ENCODE measurements at places on chromosomes 5 and 9.

DNA sequence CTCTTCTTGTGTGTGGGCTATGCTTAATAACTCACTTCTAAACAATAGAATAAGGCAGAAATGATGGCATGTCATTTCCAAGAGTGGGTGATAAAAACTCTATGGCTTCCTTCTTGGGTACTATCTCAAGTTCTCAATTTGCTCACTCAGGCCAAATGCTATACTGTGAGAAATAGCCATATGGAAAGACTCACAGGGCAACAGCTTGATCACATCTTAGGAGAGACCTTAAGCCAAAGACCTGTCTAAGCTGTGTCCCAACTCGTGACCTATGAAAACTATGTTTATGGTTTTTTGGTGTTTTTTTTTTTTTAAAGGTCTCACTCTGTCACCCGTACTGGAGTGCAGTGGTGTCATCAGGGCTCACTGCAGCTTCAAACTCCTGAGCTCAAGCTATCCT is 2.1 kb upstream of the UIMC1 start:
- no peak for DNase-seq

DNA sequence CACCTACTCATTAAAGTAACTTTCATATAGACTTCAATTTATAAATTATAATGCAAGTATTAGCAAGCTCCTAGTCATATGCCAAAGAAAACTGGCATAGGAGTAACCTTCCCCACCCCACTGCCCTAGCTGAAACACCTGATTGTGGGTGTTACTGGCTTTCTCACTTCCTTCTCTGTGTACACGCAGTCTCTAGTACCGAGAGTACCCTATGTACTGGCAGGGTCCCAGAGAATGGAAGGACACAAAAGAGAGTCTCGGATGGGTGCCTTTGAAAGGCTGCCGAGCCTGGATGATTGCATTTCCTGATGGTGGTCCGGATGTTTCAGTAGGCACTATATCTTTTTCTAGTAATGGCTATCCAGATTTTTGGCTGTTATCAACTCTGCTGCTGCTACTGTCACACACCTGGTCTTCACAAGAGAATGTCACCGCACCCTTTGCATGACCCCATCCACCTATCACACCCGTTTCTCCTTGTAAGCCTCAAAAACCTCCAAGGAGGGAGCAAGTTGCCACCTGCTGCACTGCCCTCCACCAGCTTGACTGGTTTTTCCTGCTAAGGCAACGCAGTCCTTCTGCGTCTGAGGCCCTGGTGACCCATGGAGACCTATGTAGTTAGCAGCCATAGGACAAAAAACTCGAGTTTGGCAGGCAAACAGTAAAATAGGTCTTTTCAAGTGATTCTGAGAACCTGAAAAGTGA is 53.8 kb upstream of the CLINT1 start:
- DNase-seq = no peak

DNA sequence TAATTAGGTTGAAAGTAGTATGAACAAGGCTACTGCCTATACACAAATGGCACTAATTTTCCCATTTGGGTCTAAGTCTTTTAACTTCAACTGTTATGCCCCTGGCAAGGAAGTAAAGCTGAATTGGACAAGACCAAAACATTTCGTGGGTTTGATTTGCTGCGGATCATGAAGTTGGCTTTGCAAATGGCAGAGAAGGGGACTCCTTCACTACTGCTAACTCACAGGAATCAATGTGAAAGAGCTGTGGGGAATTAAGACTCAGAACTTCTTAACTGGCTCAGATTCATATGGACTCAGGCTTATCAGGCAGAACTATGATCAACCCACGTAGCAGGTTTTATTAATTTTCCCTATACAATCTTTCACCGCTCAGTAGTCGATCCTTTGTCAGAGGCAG is 73.8 kb upstream of the IFNE start:
- no peak for DNase-seq

- DNase-seq = no peak
These were observed 395.4 kb downstream of the ARRDC3 start for GRCh38 chr5:90987726-90988125.

- no peak for DNase-seq
These were observed 60.5 kb downstream of the TNFSF8 start for GRCh38 chr9:114869845-114870244.

DNA sequence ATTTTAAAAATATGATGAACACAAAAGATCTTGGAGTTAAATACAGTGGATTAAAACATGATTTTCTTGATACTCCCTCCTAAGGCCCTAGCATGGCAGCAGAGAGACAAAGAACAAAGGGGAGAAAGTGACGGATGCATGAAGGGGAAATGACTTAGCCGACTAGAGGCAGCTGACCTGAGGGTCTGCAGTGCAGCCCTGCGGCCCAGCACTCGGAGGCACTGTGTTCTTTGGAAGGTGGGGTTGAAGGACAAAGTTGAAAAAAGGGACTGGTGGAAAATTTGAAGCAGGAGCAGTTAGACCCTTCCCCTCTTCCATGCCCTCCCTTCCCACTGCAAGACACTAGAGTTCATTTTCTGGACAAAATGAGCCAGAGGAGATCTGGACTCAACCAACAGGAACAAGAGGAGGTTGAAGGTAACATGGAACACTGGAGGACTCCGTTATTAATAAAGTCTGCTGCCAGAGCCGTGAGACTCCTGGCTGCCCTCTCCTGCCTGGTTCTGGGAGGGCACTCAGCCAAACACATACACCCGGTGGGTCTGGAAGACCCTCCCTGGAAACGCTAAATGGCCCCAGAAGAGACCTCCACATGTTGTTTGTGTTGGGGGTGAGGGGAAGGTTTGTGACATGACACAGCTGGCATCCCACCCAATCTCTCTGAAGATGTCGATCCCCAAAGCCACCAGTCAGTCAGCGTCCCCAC is 98.1 kb downstream of the JMY start:
- DNase-seq = no peak

- DNase-seq = peak; percentile 29
These were observed 265.3 kb downstream of the PDE4D start for GRCh38 chr5:59628062-59628828.

DNA sequence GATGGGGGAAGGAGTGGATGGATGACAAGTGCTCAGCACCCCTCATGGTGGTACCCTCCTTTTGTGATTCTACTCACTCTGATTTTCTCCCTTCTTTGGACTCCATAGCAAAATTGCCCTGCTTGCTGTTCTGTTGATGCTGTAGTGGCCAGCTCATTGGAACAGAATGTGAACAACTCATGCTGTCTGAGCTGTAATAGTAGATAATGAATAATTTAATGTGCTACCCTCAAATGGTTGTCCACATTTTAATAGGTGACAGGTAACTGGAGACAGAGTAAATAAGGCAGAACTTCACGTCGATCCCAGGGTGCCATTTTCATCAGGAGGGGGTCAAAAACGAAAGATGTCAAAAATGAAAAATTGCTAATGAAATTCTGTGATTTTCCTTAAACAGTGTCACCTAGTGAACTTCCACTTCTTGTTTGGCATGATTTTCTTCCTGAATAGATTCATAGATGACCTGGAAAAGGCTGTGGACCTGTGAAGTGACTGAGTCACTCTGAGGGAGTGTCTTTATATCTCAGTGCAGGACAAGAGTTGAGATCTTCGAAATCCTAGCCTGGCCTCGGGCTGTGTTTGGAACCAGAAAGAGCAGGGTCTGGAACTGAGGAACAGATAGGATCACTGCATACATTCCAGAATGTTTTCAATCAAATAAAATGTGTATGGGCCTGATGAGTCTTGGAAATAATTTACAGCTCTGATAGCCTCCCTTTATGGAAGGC is 270.2 kb downstream of the PSAT1 start:
- no peak for DNase-seq

GRCh38 chr5:58649716-58650115 is 66.8 kb downstream of the RAB3C start:
- peak; percentile 38 for DNase-seq

GRCh38 chr9:88224938-88225337 is 86.7 kb upstream of the SPATA31C2 start:
- no peak for DNase-seq

DNA sequence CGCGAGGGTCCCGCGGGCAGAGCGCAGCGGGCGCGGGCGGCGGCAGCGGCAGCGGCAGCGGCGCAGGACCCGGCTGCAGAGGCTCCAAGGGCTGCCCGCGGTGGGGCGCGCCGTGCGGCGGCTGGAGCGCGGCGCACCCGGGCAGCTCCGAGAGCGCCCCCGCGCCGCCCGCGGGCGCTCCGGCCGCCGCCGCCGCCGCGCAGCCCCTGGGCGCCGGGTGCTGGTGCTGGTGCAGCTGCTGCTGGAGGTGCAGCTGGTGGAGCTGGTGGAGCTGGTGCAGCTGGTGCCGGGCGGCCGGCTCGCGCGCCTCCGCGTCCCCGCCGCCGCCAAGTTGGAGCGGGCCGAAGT is 644 bp downstream of the IER5L start:
- DNase-seq = no peak

DNA sequence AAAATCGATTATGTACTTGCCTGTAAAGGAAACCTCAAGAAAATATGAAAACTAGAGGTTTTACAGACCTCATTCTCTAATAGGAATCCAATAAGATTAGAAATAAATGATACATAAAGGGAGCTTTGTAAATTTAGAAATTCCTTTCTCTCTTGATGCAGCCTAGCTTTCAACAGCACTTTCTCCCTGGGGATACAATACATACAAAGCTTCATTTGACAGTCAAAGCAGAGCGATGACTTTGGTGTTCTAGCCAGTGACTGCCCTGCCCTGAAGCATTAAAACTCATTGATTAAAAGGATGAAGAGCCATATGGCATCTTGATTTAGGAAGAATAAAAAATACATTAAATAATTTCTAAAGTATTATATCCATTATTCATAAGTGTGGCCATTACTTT is 46.3 kb upstream of the GLIS3 start:
- DNase-seq = no peak

GRCh38 chr5:14600846-14601245 is 19.3 kb downstream of the OTULINL start:
- no peak for DNase-seq

DNA sequence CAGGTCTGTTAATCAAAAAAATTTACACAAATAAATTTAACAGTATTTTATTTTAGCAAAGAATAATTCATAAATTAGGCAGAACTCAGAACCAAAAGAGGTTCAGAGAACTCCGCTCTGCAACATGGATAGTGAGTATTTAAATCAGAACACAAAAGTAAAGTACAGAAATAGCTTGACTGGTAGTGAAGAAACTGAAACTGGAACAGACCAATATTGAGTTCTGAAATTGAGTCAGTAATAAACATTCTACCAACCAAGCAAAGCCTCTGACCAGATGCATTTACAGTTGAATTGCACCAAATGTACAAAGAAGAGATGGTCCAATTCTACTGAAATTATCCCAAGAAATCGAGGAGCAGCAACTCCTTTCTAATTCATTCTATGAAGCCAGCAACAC is 1542.8 kb downstream of the EFNA5 start:
- DNase-seq = no peak

DNA sequence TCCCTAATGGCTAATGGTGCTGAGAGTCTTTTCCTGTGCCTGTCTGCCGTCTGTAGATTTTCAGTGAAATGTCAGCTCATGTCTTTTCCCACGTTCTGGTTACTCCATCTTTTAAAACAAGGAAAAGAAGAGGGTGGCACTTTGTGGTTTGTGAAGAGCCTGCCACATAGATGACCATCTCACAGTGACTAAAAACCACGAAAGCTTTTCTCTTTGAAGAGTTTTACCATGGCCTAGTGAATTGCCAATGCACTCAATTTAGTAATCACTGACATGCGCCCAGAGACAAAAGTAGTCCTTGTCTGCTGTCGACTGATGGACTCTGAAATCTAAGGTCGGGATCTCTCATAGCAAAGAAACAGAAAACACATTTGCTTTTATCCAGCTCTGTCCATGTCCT is 50.4 kb downstream of the SPATA31C2 start:
- DNase-seq = no peak

DNA sequence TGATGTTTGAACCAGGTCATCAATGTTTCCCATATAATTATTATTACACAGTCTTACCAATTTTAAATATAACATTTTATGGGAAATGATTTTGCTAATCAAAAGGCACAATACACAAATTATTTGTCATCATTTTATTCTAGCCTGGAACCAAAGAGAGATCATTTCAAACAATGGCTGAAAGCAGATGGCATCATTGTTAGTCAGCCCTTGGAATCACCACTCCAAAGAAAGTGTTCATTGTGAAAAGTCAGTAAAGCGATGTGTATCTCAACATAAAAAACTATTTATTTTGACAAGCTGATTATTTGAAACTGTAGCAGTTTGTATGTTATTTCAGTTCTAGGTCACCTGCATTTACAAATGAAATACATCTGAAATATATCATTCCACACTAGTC is 1068.7 kb downstream of the CDH12 start:
- DNase-seq = no peak

DNA sequence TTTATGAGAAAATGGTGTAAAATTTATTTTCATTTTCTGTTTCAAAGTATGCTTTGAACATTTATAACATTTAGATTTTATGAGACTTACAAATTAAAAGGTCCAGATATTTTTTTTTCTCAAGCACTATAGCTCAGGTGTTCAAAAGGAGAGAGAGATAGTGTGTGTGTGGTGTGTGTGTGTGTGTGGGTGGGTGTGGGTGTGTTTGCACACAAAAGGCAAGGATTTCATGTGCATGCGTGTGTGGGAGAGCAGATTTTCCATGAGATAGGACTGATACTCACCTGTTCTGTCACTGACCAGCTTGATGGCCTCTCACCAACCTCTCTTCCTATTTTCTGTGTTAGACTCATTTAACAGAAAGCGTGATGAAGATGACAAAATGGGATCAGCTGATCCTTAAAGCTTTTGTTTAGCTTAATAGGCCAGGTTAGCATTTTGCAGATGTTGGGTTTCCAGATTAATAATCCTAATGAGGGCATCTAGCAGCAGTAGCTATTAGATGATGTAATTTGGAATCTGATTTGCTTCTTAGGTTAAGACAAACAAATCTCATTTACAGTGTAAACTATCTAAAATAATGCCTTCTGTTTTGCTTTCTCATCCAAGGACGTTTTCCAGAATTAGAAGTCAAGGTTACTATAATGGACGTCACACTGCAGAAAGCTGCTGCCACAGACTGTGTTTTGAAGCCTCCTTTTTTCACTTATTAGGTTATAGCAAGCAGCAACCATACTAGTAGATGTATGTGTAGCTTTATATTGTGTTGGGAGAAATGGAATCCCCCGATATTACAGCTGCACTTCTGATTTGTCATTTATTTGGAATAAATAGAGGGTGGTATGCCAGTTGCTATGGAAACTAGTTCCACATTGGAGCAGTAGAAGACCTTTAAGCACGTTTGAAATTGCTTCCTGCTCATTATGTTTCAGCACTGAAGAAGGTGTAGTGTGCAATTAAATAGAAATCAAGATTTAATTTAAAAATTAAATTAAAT is 355.6 kb downstream of the TAF11L14 start:
- no peak for DNase-seq

- DNase-seq = no peak
These were observed 10.8 kb downstream of the SEMA6A start for GRCh38 chr5:116563736-116564308.

GRCh38 chr5:58245476-58245840 is 214.4 kb downstream of the PLK2 start:
- DNase-seq = peak; percentile 81

Measured in lung microvascular endothelial cell (primary cell).